ENCODE measurements at places on chromosomes 1 and 21.

GRCh38 chr1:151811181-151811580, 6.0 kb upstream of the LINGO4 start:
- no peak for DNase-seq

DNA sequence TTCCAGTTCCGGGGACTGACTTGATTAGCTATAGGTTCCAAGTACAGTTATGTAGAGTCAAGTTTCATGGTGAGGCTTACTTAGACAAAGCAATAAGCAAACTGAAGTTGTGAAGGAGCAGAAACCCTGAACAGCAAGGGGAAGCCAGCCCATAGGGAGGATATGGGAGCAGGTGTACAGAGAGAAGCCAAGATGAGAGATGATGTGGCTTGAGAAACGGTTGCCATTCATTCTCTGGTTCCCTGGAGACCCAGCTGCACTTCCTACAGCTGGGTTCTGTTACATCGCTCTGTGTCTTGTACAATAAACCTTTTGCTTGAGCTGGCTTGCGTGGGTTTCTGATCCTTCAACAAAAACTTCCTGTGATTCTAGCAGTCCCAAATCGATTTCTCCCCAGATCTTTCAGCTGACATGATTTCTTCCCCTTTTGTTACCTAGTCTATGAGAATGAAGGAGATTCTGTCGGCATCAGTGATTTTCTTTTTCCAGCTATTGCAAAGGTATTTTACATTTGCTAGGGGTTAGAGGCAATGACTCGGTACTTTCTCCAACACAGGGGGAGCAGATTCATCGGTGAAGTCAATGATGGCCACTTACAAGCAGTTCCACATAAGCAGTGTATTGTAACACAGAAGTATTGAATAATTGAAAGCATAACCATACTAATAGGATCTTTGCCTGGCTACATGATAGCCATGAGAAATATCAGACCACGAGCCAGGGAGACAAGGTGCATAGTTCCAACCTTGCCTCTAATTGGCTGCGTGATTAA, 67.3 kb downstream of the URB2 start:
- DNase-seq = no peak

DNA sequence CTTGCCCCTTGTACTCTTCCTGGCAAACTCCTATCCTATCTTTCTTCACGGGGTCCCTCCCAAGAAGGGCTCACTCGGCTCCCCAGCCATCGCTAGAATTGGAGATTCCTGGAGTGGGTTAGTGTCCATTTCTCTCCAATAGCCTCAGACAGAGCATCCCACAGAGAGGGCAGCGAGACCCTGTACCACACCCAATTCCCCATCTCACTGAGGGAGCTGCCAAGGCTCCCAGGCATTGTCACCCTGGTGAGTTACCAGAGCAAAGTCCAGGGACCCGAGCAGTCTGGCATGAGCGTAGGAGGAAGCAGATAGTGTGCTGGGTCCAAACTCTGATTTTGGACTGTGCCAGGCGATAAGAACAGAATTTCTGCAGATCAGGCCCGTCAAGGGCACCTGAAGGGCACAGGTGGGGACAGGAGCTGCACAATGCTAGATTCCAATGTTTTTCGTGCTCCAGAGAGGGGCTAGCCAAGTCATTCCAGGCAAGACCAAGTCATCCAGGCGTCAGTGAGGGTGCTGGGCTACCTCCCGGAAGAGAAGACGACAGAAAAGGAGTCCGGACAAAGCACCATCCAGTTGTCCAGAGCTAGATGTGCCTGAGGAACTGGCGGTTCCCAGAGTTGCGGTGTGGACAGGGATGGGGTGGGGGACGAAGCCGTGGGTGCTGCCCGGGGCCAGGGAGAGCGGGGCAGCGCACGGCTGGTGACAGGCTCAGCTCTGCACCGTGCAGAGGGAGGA, 15.3 kb downstream of the AKR7A3 start:
- no peak for DNase-seq

- no peak for DNase-seq
These were observed 112.5 kb upstream of the GFI1 start for GRCh38 chr1:92599184-92599583.

- no peak for DNase-seq
These were observed 41.0 kb downstream of the TP73 start for GRCh38 chr1:3693321-3693720.

GRCh38 chr1:54323324-54323739, 82.9 kb downstream of the SSBP3 start:
- no peak for DNase-seq

DNA sequence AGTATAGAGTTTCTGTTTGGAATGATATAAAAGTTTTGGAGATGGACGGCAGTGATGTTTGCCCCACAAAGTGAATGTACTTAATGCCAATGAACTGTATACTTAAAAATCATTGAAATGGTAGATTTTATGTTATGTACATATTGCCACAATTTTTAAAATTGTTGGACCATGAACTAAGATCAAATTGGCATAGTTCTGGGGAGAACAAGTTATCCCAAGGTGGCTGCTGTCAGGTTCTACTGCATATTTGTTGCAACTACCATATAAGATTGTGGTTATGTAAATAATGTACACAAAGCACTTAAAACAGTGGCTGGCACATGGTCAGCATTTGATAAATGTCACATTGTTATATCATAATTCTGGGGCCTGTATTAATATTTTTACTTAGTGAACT, 466.4 kb downstream of the SIPA1L2 start:
- no peak for DNase-seq

- DNase-seq = no peak
These were observed 7.7 kb downstream of the LSS start for GRCh38 chr21:46220847-46221246.

- DNase-seq = no peak
These were observed 48.0 kb upstream of the ACOT11 start for GRCh38 chr1:54500107-54500431.

DNA sequence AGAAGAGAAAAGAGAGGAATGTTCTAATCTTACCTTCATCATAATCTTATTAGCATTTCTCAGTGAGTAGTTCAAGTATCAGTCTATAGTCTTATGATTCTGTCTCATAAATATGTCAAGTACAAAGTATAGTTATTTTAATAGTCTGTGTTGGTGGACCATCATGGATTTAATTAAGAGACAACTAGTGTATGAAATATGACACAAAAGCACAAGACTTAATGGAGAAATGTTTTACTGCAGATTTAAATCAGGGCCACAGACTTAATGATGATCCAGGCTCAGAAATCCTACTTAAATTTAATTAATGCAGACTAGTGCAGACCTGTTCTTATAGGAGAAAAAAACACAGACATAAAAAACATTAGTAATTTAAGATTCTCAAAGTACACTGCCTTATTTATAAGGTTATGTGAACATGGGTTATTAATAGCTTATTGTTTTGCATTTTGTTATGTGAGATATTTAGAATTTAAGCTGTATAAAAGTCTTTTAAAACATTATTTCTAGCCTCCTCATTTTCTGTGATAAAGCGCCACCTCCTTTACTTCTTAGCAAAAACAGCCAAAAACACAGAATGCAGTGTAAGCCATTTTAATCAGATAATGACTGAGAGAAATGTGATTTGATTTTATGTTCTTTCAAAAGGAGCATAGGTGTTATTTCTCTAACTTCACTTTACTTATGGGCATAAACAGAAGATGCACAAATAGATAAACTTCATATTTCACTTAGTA, 255.0 kb upstream of the SNX7 start:
- DNase-seq = no peak

- no peak for DNase-seq
These were observed 70.6 kb downstream of the LAMC1 start for GRCh38 chr1:183093786-183094298.

- DNase-seq = no peak
These were observed 165.1 kb upstream of the CACNA1E start for GRCh38 chr1:181318022-181318857.
